CD4-positive, alpha-beta T cell treated with Interleukin-15 for 1 hour (primary cell): ENCODE measurements at places on chromosomes 5 and 9.

- no peak for DNase-seq
Measured at GRCh38 chr9:120393386-120394057, 186.4 kb downstream of the CDK5RAP2 start.

DNA sequence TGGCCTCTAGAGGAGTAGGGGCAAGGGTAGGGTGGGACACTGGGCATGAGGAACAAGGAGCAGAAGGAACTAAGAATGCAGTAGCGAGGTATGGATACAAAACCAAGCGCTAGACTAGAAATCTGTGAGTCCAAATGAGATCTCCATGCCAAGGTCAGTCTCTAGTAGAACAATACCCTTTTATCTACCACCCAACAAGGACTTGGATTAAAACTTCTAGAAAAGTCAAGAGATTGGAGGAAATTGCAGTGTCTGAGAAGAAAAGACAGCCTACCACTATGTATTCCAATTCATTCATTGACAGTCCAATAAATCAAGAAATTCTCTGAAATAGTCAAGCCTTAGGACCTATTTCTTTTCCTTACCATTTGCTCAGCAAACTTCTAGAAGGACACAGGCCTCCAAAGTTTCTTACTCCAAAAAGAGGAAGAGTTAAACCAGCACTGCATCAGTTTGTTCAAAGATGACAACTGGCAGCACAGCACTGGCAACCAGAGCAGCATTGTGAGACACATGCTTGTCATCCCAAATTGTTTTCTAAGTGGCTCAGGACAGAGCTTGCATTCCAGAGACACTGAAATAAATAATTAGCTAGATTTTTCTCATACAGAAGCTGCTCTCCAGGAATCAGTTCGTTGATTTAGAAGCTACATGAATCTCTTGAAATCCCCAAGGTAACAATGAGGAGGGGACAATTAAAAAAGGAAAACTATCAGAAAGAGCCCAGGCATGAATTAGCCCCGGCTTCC is 22.6 kb downstream of the ABCA1 start:
- no peak for DNase-seq

DNA sequence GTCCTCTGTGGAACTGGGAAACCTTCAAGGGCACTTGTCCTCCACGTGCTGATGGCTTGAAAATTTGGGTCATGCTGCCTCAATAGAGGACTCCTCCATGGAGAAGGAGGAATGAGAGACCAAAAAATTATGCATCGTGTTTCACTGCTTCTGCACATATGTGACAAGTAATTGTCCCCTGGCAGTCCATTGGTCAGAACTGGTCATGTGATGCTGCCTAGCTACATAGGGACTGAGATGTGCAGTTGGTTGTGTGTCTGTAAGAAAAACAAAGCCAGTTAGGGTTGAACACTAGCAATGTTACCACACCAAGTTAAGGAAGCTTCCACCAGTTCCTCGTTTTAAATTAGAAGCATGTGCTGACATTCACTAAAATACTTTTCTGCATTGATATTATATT is 201.9 kb upstream of the ANKH start:
- no peak for DNase-seq

- DNase-seq, result no peak
Measured at GRCh38 chr9:69809304-69809863, 11.2 kb upstream of the CFAP95 start.

DNA sequence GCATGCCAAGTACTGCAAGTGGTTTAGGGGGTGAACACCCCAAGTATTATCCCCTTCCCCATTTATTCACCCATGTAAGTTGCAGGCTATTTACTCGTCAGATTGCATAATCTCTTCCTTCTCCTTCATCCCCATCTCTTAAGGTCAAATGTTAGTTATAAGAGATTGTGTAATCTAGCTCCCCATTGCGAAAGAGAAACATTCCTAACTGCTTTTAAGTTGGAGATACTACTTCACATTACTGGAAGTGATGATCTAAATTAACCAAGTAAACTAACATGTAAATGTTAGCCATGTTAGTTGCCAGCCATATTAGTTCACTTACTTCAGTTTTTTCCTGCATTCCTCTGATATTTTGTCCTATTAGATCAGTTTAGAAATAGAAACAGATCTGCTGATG is 262.3 kb downstream of the TAF11L14 start:
- DNase-seq, result no peak

DNA sequence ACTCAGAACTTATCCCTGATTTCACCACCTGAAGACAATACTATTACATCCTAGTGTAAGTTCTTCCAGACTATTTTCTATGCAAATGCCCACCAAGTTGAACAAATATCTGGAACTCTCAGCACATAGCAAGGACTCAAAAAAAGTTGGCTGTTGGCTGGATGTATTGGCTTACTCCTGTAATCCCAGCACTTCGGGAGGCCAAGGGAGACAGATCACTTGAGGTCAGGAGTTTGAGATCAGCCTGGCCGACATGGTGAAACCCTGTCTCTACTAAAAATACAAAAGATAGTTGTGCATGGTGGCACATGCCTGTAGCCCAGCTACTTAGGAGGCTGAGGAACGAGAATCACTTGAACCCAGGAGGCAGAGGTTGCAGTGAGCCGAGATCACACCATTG is 15.0 kb upstream of the VPS13A start:
- DNase-seq, result no peak

- no peak for DNase-seq
Measured at GRCh38 chr5:123626051-123626450, 114.1 kb downstream of the CSNK1G3 start.

- DNase-seq, result no peak
Measured at GRCh38 chr9:102035929-102036328, 297.5 kb upstream of the GRIN3A start.

DNA sequence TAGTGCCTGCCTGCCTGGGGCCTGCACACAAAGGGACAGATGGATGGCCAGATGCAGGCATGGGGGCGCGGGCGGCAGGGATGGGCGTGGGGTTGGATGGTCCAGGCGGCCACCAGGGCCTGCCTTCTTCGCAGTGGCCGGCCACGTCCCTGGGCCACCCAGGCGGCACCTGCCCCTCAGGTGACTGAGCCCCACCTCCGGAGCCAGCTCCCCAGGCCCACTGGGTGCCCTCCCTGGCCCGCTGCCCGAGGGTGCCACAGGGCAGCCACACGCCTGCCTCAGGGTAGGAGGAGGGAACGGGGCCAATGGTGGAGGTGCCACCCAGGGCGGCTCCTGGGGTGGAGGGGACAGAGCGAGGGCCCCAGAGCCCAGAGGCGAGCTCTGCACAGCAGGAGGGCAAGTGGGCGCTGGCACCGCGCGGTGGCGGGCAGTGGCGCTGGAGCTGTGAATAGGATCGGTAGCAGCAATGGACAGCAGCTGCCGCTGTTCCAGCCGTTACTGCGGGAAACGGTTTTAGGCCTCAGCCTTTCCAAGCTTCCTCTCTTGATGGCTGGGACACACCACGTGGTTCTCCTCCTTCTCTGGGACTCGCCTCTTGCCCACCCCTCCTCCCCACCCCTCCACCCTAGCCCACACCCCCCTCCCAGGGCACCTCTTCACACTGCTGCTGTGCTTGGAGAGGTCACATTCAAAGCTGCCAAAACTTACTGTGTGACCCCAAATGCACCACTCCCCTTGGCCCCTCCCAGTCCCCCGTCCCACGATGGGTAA is 19.1 kb downstream of the LHX3 start:
- DNase-seq, result no peak

- DNase-seq, result no peak
Measured at GRCh38 chr5:81718300-81718699, 32.6 kb downstream of the SSBP2 start.
